RCC 7860 (cell line): ENCODE measurements at places on chromosomes 4 and X.

DNA sequence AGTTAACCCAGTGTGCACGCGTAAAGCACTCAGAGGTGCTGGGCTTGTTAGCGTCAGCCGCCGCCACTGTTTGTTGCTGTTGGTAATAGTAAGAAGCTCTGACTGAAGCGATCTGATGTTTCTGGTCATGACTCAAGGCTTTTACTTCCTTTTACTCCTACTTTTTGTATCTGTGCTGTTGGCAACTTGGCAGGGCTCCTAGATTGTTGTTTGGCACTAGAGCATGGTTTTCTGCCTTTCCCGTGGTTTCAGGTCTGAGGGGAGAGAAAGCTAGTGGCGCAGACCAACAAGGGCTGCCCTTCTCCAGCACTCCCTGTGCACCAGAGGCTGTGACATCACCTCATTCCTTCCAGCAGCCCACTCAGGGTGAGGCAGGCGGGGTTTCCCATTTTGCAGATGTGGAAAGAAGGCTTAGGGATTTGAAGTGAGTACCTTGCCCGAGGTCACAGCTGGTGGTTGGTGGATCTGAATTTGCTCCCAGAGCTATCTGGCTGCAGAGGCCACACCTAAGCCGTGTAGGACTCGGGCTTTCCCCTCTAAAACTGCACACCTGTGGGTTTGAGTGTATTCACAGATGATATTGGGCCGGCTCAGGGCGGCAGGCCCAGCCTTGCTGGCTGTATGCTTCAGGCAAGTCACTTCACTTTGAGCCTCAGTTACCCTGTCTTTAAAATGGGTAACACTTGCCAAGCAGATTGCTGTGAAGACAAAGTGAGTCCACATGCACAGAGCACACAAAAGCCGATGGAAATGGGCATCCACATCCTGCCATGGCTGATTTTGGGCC lies 51.2 kb upstream of the TADA2B start:
- DNase-seq: peak; percentile 73

- no peak for DNase-seq
Measured at GRCh38 chr4:83281307-83281706, 3.3 kb downstream of the COQ2 start.

- DNase-seq: no peak
Measured at GRCh38 chr4:176949029-176949428, 156.3 kb upstream of the VEGFC start.

DNA sequence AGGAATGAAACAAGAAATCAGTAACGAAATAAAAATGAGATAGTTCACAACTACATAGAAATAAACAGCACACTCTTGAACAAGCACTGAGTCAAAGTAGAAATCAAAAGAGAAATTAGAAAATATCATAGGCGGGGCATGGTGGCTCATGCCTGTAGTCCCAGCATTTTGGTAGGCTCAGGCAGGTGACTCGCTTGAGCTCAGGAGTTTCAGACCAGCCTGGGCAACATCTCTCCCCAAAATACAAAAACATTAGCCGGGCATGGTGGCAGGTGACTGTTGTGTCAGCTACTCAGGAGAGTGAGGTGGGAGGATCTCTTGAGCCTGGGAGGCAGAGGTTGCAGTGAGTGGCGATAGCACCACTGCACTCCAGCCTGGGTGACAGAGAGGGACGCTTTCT lies 714.4 kb downstream of the GLUD2 start:
- no peak for DNase-seq
